ENCODE measurements at places on chromosomes 2 and 18. TPM values are rescaled to one million over a fixed set of nuclear protein-coding genes. Genes with fewer than 3 reads are reported as not detected.
A peak's percentile ranks its signal among the peaks of the same experiment; 100 is the strongest.

FAM228A gene
- 0.70 TPM for total RNA-seq

BUB1 gene
- total RNA-seq = 2.8 TPM

G6PC2 gene
- not detected for total RNA-seq

TUBA3E gene
- total RNA-seq = not detected

YIPF4 gene
- 47.5 TPM for total RNA-seq

PLGLB2 gene
- total RNA-seq = 1.9 TPM

GKN2 gene
- total RNA-seq = not detected

CSRNP3 gene
- not detected for total RNA-seq

DNA sequence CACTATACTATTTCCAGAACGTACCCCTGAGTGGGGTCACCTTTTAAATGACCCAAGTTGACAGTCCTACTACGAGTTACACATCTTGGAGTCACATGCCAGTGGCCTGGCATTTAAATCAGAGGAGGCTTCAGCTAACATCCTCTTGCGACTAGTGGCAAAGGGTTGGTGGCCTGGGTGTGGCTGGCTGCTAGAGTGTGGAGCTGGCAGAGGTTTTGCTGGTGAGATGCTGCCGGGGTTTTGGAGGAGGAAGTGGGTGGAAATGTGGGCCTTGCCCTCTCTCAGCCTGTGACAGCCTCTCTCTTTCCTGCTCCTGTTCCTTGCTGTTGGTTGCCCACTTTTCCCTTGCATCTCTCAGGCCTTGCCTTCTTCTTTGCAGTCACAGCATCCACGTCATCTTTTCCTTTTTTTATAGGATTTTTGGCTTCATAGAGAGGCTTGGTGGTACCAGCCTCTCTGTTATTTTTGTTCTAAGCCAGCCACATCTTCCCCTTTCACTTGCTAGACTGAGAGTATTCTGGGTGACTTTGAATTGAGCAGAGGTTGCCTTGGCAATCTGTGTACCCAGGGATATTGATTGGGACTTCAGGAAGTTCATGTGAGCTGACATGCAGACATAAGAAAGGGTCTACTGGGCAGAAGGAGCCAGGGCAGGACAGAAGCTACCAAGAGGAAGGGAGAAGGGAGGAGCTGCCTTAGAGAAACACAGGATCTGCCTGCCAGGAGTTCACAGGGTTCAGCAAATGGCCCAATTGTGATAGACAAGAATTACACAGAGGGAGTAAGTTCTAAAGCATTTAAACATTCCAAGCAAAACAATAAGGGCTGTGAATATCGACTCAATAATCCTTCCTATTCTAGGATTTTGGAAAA is 55.4 kb downstream of the CDC42EP3 start:
- peak; percentile 66 for DNase-seq

DNA sequence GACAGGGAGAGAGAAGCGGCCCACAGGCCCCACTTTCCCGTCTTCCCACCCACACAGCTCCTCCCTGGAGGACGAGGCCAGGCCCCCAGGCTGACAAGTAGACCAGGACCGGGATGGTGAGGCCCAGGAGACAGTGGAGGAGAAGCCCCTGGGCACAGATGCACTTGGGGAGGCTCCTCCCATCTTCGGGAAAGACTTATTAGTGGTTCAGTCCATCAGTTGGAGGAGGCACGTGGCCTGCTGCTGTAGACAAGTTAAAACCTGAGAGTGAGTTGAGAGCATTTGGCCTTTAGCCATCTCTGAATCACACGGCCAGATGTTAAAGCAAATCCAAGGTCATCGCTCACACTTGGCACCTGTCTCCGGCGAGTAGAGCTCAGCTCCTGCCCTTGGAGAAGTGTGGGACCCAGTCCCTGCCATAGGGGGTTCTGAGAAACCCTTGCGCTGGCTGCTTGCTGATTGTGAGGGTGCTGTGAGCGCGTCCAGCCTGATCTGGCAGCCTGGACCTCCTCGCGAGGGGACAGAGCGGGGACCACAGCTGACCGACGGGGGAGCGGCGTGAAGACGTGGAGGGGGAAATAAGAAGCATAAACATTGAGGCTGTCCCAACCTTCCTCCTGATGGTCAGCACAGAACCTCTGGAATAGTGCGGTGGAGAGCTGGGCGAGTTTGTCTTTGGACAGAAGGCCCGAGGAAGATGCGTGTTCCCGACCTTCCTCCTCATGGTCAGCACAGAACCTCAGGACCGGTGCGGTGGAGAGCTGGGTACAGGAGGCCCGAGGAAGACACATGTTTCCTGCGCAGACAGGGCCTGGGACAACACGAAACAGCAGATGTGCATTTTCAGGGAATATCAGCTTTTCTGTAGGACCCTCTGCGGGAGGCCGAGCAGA is 24.7 kb upstream of the ALLC start:
- DNase-seq = no peak

DNA sequence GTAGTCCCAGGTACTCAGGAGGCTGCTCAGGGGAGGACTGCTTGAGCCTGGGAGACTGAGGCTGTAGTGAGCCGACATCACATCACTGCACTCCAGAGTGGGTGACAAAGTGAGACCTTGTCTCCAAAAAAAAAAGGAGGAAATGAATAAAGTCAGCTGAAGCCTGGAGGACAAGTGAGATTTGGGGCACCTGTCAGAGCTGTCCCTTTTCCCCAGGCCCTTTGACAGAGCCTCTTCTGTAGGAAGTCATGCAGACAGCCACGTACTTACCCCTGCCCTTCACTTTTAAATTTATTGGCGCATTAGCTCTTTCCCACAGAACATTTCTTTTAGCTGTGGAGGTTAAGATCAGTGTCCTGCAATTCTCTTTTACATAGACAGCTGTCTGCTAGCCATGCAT is 151.0 kb upstream of the DNMT3A start:
- no peak for DNase-seq

GRCh38 chr2:180003559-180003958 is 3.5 kb downstream of the CWC22 start:
- DNase-seq = no peak

- DNase-seq = no peak
Measured at GRCh38 chr2:43102366-43103092, 123.9 kb downstream of the ZFP36L2 start.

DNA sequence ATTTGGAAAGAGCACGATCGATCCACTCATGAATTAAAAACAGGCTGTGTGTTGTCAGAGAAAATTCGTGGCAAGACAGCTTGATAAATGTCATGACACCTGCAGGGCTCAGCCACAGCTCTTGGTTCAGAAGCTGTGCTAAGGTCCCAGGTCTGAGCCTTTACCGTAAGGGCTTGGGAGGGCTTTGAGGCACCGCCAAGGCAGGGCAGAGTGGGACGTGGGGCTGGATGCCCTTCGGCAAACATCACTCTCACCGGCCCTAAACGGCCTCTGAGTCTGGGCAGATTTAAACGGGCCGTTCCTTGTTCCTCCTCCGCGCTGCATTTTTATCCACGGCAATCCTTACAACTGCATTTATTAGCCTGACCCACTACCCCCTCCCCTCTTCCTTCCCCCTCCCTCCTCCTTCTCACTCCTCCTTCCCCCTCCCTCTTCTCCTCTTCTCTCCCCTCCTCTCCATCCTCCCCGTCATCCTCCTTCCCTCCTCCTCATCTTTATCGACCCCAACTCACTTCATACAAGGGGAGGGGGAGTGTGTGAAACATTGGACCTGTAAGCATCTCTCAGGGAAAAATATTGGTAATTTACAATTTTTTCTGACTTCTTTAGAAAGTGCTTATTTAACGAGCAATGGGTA is 33.9 kb downstream of the MBP start:
- no peak for DNase-seq

GRCh38 chr18:28357766-28358401 is 181.0 kb upstream of the CDH2 start:
- no peak for DNase-seq

GRCh38 chr2:70861777-70862625 is 26.4 kb upstream of the CD207 start:
- peak; percentile 64 for DNase-seq

GRCh38 chr2:23838581-23838980 is 88.3 kb downstream of the ATAD2B start:
- DNase-seq = no peak

DNA sequence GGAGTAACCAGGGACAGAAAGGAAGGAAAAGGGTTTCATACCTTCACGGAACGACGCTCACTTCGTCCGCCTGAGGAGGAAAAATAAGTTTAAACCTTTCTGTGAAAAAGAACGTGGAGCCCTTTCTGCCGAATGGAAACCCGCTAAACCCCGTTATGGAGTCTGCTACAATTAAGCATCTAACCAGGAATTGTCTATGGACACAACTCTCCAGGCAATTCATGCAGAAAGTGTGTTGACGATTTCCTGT is 528 bp upstream of the PPP4R3B start:
- no peak for DNase-seq

DNA sequence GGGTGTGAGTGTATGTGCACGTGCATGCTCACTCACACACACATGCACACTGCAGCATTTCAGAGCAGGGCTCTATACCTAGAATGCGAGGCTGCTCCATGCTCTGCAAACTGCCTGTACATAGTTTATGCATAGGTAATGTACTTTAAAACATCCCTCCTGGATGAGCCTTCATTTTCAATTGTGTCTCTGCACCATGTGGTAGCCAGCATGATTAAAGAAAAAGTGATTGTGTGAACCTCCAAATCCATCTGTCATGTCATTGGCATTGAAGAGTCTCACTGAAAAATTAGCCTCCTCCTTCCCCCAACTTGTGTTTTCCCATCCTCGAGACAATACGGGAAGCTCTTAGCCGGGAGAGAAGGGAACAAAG is 120.9 kb upstream of the SPATS2L start:
- no peak for DNase-seq

GRCh38 chr2:96129528-96130120 is 8.7 kb downstream of the ASTL start:
- no peak for DNase-seq

DNA sequence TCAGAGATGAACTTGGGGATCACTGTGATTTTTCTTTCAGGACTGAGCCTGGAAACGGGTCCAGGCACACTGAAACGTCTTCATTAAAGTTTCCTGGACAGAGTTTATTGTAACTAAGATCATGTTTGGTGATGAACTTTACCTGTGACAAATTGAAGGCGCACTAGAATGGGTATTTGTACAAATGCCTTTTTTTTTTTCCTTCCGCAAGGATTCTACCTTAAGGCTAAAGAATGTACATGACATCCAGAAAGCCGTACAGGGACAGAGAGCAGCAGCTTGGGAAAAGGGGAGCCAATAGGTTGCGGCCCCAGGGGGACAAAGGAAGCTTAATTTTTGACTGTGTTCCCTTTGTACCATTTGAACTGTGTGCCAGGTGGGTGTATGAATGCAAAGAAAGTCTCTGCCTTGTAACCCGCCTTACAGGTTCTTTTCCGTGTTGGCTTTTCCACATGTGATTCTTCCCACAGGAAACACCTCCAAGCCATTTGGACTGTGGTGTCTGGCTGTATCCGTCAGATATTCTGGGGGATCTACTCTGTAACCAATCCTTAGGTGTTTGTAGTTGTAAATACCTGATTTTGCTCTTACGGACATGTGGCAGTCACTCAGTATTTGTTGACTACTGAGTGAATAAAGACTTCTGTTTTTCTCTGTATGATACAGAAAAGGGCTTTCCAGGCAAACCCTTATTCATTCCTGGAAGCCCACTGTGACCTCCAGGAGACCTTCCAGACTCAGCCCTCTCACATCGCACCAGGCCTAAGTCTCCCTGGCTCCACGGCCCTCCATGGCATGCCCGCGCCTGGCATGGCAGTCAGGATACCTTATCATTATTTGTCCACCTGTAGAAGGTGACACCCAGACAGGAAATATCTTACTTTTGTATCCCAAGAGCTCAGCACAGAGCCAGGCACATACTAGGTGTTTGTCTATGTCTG is 1.1 kb downstream of the LRRFIP1 start:
- no peak for DNase-seq

DNA sequence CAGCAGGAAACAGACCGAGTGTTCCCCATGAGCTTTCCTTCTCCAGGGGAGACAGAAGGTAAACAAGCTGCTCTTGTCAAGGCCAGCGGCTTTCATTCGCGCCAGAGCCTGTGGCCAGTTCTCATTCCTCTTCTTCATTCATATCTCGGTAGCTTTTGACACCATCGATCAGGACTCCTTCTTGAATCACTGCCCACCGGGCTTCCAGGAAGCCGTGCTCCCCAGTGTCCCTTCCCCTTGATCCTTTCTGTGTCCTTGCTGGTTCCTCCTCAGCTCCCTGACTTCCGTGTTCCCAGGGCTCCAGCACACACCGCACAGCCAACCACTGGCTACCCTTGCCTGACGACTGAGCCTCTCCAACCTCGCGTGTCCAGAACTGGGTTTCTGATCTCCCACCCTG is 14.1 kb downstream of the SLC66A3 start:
- DNase-seq = no peak

- no peak for DNase-seq
Measured at GRCh38 chr2:151984424-151985083, 114.3 kb downstream of the CACNB4 start.

- DNase-seq = no peak
Measured at GRCh38 chr2:154758871-154759270, 60.4 kb downstream of the KCNJ3 start.

DNA sequence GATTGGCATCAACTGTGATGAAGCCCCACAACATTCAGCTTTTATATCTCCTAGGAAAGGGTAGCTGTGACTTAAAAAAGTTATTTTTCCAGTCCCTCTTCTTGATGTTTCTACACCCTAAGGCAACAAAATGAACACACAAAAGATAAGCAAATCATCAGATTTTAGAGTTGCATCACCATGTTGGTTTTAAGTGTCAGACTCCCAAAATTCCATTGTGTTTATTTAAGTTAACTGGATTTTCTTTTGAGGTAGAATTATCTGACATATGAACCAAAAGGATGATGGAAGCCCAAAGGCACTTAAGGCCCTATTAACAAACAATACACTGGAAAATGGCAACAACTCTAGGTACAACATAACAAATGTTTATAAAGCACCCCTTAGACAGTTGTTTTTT is 261.7 kb upstream of the SLC39A10 start:
- DNase-seq = no peak

DNA sequence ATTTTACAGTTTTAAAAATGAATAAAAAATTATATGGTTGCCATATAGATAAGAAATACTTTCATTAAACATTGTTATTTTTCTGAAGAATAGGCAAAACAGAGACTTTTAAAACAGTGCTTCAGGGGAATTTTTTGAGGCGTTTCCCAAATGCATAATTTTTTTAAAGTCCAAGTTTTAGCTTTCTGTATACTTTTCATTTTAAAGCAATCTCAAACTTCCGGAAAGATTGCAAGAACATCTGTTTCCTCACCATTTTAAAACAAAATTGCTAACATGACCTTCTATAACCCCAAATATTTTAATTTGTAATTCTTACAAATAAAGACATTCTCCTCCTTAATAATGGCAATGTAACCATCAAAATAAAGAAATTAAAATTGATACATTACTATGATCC is 15.1 kb upstream of the MBD2 start:
- DNase-seq = no peak

DNA sequence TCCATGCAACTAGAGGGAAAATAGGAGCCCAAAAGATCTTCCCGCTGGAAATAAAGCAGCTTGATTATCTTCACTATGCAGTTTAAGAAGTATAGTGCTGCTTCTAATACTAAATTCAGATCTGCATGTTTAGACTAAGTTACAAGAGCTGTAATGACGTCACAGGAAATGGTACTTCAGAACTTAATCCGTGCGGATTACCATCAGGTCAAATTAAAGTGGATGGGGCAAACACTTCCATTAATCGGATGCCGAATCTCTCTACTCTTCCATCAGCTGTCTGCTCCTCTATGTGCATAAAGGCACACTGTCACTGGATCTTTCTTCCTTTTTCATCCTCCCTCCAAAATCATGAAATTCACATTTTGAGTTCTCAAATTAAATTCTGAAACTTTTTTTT is 52.6 kb downstream of the TRAPPC12 start:
- DNase-seq = no peak

All from T-cell (primary cell).